Myocyte (in vitro differentiated cells): ENCODE measurements at places on chromosomes 2 and 18. TPM values are rescaled to one million over a fixed set of nuclear protein-coding genes. Genes with fewer than 3 reads are reported as not detected.
A peak's percentile ranks its signal among the peaks of the same experiment; 100 is the strongest.

DNA sequence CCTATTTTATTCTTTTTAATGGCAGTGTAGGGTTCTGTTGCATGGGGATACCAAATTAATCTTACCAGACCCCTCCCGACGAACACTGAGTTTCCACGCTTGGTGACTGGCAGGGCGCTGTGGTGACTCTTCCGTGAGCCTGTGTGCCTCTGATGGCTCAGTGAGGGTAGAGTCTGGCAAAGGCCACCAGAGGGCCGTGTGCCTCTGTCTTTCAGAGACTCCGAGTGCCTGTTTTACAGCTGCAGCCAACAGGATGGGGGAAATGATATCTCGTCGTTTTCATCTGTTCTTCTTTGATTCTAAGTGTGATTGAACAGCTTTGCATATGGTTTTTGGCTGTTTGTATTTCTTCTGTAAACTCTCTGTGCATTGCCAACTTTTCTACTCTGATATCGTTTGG is 99.8 kb downstream of the ZNF236 start:
- DNase-seq: peak; percentile 58

GRCh38 chr2:98479959-98480524 is 35.4 kb downstream of the INPP4A start:
- DNase-seq: peak; percentile 57

DNA sequence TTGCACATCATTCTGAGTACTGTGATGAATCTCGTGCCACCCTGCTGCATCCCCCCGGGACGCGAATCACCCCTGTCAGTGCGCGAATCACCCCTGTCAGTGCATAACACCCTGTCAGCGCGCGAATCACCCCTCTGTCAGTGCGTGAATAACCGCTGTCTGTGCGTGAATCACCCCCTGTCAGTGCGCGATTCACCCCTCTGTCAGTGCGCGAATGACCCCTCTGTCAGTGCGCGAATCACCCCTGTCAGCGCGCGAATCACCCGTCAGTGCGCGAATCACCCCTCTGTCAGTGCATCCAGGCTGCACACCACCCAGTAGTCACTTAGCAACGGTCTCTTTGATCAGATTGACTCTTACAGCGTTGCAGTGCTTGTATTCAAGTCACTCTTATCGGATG is 134.4 kb upstream of the TPO start:
- no peak for DNase-seq

GRCh38 chr2:232781765-232782164 is 5.4 kb upstream of the KCNJ13 start:
- DNase-seq: peak; percentile 28

DNA sequence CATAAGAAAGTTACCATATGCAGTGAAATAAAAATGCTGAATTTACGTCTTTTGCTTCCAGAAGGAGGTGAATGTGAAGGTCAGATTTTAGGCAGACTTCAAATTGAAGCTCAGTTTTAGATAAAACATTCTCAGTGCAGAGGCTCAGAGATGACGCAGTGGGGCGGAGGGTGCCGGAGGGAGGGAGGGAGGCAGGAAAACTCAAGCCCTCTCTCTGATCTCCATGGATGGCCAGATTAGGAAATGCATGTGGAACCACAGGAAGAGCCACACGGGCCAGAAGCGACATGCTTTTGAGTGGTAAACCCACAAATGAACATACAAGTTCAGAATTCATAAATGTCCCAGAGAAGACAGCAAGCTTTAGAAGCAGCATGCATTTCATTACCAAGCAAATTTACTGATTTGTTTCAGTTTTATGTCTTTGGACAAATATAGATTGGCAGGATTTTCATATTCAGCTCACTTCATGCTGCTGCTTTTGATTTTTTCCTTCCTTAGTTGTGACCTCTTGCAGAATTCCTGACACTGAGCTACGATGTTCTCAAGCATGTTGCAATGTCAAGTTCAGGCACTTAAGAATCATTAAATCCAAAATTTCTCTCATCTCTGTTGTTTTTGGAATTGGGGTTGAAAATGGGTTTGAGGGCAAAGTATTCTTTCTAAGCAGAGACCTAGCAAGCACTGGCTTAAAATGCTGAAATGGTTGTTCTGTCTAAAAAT is 29.7 kb upstream of the APCDD1 start:
- no peak for DNase-seq

GRCh38 chr2:222024932-222025880 is 273.6 kb downstream of the PAX3 start:
- peak; percentile 48 for DNase-seq

- DNase-seq: no peak
These were observed 67.1 kb downstream of the ACTR2 start for GRCh38 chr2:65294701-65295100.

DNA sequence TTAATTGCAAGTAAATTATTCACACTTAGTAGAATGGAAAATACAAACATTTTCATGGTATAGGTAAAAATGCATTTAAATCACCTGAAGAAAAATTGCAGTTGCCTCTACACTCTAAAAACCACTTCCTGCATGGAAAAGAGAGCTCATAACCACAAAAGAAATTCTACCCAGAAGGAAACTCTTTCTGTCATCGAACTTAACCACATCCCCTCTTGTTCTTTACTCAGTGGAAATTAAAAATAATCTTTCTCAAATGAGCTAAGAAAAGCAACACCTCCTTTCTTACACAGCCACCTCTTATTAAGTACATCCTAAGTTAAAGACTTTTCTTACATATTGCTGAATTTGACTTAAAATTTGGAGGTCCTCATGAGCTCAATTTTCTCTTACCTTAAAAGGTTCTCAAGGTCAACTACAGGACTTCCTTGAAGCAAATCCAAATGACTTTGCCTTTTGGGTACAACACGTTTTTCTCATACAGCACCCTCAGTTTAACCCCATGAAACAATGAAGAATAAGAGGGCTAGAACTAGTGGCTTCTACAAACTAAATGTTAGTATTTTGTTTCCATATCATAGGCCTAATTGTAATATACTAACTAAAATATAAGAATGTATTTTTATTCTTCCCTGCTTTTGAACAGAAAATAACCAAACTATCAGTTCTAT is 109.1 kb upstream of the CRIM1 start:
- peak; percentile 6 for DNase-seq

- DNase-seq: no peak
These were observed 1.7 kb downstream of the UGGT1 start for GRCh38 chr2:128092656-128093055.

DNA sequence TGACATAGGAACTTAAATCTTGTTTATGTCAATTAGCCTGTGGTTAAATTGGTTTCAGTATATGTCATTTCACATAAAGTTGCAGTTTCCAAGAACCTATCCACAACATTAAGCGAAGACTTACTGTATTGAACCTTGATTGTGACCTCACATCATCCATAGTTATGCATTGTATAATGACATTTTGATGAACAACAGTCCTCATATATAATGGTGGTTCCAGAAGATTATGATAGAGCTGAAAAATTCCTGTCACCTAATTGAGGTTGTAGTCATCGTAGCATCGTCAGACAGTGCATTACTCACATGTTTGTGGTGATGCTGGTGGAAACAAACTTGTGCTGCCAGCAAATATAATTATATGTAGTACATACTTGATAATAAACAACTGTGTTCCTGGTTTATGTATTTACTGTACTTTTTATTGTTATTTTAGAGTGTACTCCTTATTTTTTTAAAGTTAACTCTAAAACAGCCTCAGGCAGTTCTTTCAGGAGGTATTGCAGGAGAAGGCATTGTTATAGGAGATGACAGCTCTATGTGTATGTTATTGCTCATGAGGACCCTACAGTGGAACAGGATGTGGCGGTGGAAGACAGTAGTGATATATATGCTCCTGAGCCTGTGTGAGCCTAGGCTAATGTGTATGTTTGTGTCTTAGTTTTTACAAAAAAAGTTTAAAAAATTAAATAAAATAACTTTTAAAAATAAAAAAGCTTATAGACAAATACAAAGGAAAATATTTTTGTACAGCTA is 56.6 kb downstream of the UBE2E3 start:
- DNase-seq: peak; percentile 56

- DNase-seq: no peak
These were observed 10.3 kb upstream of the IL1R2 start for GRCh38 chr2:101981504-101981903.

DNA sequence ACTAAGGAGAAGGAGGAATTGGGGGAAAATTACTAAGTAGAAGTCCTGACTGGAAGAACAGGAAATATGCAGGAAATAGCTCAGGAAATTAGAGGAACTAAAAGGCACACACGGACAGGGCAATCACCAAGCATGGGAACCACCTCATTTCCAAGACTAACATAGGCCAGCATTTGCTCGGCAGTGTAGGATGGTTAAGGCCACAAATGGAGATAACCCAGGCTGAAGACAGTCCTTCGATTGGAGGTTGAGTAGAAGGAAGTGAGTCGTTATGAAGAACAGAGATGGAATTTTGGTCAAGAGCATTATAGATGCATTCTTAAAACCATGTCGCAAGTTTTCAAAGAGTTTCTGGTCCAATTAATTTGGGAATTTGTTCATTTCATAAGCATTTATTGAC is 401.4 kb downstream of the ALK start:
- DNase-seq: no peak

DNA sequence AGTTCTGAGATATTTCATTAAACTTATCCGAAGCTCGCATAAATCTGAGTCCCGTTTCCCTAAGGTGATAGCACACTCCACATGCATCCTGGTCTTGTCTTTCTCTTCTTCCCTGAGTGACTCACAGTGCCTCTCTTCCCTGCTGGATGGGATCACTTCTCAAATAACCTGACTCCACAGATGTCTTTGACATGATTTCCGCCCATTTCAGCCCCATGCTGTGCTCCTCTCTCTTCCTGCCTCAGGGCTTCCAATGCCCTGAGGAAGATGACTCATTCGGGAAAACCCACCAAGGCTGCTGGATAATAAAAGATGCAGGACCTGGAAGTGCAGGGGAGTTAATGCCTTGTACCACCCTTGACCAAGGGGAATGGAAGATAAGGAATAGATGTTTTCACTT is 441.7 kb upstream of the SOX11 start:
- no peak for DNase-seq

GRCh38 chr2:231673348-231673770 is 35.0 kb upstream of the PTMA start:
- no peak for DNase-seq

- no peak for DNase-seq
These were observed 472.1 kb downstream of the CDH2 start for GRCh38 chr18:27704736-27705361.

- DNase-seq: no peak
These were observed 826.3 kb upstream of the CDH2 start for GRCh38 chr18:29003194-29003593.

DNA sequence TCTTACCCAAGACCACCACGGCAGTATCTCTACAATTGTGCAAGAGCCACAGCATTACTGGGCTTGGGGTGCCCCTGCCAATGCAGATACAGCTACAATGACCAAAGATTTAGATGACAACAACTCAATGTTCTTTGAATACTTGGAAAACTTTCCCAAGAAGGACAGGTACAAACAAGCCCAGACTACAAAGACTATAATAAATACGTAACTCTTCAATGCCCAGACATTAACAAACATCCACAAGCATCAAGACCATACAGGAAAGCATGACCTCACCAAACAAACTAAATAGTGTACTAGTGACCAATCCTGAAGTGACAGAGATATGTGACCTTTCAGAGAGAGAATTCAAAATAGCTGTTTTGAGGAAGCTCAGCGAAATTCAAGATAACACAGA is 62.8 kb downstream of the ICA1L start:
- no peak for DNase-seq

- DNase-seq: peak; percentile 86
These were observed 236.1 kb downstream of the CDH20 start for GRCh38 chr18:61569176-61569892.

DNA sequence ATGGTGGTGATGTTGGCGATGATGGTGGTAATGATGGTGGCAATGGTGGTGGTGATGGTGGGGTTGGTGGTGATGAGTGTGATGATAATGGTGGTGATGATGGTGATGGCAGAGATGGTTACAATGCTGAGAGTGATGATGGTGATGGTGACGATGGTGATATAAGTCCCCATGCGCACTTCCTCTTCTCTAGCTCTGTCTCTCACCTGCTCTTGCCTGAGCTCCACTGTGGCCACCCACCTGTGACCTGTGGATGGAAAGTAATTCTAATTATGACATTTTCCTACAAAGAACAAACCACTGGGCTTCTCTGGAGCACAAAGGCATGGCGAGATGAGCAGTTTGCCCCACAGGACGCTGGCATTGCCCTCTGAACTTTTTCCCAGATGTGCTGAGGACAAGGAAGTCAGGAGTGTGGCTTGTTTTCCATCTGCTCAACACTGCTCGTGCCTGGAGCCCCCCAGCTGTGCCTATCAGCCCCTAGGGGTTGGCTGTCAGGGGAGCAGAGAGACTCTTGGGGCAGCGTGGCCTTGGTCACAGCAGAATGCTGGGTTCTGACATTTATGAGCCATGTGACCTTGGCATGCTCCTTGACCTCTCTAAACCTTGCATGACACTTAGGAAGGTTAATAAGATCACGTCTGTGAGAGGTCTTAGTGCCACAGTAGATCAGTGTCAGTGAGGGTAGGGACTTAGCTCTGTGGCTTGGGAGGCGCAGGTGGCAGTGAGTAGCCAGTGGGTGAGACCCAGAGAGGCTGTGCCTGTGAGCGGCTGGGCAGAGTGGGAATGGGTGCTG is 68.4 kb downstream of the RRM2 start:
- no peak for DNase-seq

GRCh38 chr2:128389388-128390086 is 70.9 kb upstream of the HS6ST1 start:
- DNase-seq: no peak

- DNase-seq: no peak
These were observed 348.7 kb downstream of the NR4A2 start for GRCh38 chr2:155983845-155984244.

DNA sequence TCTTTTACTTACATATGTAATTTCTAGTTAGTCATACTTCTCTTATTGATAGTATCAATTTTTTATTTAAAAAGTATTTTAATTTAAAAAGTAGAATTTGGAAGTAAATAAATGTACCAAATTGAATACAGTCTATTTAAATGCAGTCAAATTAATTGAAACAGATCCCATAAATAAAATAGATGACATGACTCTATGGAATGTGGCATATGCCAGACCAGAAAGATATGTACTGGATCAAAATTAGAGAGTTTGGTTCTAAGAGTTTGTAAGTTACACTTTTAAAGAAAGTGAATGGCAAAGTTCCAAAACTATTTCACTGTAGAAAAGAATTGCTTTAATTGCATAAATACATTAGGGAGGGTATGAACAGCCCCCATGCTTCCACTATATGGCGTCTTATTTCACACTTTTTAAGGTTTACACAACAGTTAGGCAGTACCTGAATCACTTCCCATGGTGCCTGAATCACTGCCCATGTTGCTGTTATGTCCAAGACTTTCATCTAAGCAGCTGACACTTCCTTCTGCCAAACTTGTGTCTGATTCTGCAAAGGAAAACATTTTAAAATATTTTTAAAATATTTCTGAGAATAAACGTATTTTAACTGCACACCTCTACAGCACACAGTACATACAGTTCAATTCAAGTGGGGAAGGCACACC is 25.2 kb downstream of the IFIH1 start:
- no peak for DNase-seq

GRCh38 chr2:20148923-20149702 is 75.8 kb downstream of the SDC1 start:
- DNase-seq: peak; percentile 84

The HOXD4 gene
- total RNA-seq: not detected in 2 replicates

The MC2R gene
- not detected in 2 replicates for total RNA-seq

The LIMS3 gene
- total RNA-seq: 11.9 and 17.0 TPM in 2 replicates

The LRP2 gene
- total RNA-seq: 0.10 TPM in 1 of 2 replicates, not detected in the other

The INPP5D gene
- total RNA-seq: 1.1 and 2.5 TPM in 2 replicates

The TMEM247 gene
- total RNA-seq: not detected in 2 replicates

The TRPM8 gene
- 1.4 and 3.5 TPM in 2 replicates for total RNA-seq
